Thymus (tissue), 14 donors: ENCODE measurements at places on chromosomes 7 and 10.

- DNase-seq = no peak
Observed at GRCh38 chr7:50397320-50397970, 52.7 kb downstream of the FIGNL1 start.

GRCh38 chr7:35893649-35894048 is 92.8 kb downstream of the SEPTIN7 start:
- DNase-seq = no peak

DNA sequence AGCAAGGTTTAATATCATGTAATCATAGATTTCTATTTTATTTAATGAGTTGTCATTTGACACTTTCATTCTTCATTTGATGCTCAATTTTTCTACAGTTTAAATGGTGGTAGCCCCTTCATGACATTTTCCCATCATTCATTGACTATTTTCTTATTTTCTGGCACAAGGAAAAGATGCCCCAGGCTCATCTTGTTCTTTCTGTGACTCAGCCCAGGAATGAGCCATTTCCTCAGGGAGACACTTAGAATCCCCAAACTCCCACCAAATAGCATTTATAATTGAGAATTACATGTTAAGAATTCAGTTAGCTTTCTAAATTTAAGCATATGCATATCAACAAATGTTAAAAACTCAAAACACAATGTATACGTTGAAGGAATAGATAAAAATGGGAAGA is 222.3 kb downstream of the KIF20B start:
- no peak for DNase-seq

GRCh38 chr7:138185132-138185908 is 109.1 kb downstream of the AKR1D1 start:
- DNase-seq = no peak

GRCh38 chr10:58776568-58777318 is 264.1 kb downstream of the BICC1 start:
- no peak for DNase-seq

DNA sequence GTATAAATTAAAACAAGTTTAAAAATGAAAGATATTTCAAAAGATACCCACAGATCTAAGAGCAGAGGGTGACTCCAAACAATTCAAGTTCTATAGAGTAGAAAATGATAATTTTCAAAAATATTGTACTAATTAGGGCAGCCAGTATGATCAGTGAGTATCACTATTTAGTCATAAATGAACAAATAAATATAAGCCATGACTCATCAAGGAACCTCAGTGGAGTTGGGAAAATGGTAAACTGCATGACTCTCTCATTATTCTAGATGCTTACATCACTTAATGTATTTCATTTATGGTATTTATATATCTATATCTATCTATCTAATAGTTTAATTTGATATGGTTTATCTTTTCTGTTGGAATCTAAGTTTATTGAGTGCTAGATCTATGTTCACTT is 94.3 kb downstream of the THSD7A start:
- no peak for DNase-seq

DNA sequence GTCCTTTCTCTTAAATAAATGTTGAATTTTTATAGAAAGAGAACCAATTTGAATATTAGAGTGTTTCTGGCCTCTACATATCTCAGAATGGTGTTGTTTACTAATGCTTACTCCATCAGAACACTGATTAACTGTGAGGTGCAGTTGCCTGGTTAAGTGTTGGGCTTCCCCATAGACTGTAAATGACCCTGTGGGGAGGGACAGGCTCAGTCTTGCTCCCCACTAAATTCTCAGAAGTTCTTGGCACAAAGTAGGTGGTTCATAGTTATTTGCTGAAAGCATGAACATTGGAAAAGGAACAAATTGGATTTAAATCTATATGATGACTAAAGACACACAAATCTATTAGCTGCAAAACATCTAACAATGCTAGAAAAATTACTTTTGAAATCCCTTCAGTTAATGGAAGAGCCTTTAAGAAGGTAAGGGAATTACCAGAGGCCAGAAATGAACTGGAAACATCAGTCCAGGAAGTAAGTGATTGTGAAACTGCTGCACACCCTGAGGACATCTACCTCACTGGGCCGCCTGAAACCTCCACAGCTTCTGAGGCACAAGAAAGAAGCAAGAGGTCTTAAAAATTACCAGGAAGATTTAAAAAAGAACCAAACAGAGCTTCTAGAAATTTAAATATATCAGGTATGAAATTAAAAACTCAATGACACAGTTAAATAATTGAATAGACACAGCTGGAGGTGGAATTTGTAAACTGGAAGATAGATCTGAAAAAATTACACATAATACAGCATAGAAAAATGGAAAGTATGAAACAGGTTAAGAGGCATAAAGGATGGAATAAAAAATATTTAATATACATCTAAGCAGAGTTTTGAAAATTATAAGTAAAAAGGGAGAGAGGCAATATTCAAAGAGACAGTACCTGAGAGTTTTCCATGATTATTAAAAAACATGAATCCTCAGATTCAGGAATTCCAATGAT is 17.8 kb upstream of the COMTD1 start:
- DNase-seq = no peak

GRCh38 chr10:52284416-52285013 is 29.6 kb upstream of the DKK1 start:
- DNase-seq = no peak

DNA sequence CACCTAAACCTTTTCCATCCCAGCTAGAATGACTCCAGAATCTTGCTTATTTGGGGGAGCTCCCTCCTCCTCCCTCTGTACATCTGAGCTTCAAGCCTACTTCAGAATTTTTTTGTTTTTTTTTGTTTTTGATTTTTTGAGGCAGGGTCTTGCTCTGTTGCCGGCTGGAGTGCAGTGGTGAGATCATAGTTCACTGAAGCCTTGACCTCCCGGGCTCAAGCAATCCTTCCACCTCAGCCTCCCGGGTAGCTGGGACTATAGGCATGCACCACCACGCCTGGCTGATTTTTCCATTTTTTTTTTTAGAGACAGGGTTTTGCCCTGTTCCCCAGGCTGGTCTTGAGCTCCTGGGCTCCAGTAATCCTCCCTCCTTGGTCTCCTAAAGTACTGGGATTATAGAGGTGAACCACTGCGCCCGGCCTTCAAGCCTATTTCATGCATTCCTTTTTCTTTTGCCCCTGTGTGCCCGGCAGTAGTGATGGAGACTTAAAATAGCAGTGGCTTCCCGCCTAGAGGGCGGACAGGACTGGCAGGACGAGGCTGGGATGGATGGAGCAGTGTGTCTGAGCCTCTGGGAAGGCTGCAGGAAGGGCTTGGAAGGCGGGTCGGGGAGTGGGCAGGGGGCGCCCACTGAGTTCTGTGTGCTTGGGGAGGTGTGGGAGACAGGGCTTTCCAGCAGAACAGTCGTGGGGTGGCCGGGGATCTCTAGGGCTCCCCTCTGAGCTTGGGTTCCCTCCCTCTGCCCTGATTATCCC is 8.8 kb downstream of the CUX1 start:
- DNase-seq = no peak

DNA sequence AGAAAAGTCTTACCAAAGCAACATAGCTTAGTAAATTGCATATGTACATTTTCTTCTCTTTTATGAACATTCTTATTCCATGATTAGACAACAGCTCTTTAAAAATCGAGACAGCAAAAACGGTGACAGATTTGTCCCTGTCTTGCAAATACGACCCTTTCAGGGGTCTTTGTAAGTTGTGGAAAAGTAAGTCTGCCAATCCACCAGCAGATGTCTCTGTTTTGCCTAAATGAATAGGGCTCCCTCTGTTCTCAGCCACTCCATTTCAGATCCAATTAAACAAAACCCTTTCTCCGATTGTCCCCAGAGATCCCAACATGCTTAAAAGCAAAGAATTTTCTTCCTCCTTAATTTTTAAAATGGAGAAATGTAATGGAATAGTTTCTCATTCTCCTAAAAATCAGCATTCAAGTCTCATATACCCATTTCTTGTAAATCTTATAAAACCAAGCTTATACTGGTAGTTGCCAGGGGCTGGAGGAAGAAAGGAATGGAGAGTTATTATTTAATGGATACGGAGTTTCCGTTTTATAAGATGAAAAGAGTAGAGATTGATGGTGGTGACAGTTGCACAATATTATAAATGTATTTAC is 61.0 kb upstream of the NFE2L3 start:
- peak; percentile 67 for DNase-seq

- no peak for DNase-seq
Observed at GRCh38 chr10:71857934-71858890, 7.2 kb upstream of the PSAP start.

DNA sequence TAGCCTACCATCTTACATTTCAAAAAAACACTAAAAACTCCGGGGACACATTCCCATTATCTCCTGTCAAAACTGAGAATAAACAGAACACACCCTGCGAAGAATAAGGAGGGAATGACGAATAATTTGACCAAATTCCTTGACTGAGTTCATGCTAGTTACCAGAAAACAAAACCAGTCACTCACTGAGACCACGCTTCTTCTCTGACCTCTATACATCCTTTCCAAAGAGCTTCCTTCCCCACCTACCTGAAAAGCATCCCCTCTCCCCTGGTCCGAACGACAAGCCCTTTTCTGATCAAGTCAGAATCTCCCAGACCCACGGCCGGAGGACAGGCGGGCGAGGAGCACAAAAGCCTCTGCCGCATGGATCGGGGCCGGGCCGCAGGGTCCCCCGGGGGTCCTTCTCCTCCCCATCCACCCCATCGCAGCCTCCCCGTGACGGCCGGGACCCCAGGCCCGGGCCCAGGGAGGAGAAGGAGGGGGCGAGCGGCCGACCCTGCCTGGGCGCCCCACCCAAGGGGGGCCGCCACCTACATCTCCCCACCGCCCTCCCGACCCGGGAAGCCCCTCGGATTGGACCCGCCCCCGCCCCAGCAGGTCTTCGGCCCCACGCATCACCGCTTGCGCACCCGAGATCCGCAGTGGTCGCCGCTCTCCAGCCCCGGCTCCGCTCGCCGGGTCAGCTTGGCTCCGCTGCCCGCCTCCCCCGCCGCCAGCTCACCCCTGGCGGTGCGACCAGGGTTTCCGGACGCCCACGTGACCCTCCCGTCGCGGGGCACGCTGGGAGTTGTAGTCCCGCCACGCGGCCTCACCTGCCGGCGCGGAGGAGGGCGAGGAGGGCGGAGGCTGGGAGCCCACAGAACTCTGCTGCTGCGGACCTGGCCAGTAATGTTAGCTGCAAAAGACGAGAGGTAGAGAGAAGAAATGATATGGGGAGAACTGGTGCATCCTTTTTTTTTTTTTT is at the start of gene SLC37A3:
Gene SLC37A3 (minus strand): TSS at position 747 of the 967 bp plus-strand sequence. CDS start 16,004 bp downstream, outside the sequence.
- DNase-seq = peak; percentile 68

DNA sequence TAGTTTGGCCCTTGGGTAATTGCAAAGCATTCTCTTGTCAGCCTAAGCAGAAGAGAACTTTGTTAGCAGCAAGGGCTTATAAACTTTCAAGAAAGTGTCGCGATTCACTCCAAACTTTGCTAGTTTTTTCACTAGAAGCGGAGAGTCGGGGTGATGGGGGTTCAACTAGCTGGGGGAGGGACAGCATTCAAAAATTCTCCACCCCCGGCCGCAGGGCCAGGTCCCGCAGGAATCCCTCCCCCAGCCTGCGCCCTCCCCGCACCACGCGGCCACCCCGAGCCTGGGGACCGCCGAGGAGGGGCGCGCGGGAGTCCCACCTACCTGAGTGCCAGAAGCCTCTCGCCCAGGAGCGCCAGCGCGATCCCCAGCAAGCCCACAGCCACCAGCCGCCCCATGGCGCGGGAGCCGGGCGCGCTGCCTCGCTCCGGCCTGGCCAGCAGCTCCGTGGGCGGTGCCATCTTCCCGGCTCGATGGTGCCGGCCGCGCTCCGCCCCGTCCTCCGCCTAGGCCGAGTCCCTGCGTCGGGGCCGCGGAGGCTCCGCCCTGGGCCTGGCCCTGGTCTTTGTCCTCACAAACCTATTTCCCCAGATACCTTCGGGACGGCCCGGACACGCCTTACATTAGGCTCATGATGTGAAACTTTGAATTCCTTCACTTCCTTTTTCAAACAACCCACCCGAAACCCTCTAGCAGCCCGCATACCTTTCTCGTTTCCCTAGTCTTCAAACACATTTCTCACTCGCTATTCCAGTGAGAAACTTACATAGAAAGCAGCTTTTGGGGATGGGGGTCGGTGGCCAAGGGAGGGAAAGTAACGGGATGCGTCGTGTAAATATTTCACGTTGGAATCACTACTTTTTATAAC is at the start of gene PON2:
Gene PON2 (minus strand): TSS at position 472 of the 865 bp plus-strand sequence. CDS start 77 bp downstream, at position 395.
- peak; percentile 30 for DNase-seq

GRCh38 chr10:127849921-127850320 is 42.8 kb downstream of the CLRN3 start:
- no peak for DNase-seq

- no peak for DNase-seq
Observed at GRCh38 chr7:128025380-128025779, 5.9 kb downstream of the LRRC4 start.

- no peak for DNase-seq
Observed at GRCh38 chr7:31260851-31261250, 79.7 kb downstream of the NEUROD6 start.

DNA sequence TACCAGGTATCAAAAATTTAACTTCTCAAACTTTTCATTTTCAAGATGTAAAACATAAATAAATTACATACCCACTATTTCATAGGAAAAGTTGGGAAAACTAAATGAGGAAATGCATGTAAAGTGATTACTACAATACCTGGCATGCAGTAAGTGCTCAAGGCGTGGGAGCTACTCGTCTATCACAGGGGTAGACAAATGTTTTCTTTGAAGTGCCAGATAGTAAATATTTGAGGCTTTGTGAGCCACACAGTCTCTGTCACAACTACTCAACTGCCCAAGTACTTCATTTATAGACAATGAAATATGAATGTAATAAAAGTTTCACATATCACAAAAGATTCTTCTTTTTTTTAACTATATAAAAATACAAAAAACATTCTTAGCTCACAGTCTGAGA is 96.4 kb upstream of the PCGF5 start:
- DNase-seq = no peak

GRCh38 chr7:43582503-43583423 is at the start of gene STK17A:
STK17A (plus strand) TSS chr7:43583108; CDS start chr7:43583244, 136 bp downstream.
- DNase-seq = peak; percentile 92

- DNase-seq = no peak
Observed at GRCh38 chr10:122530177-122530576, 30.4 kb upstream of the DMBT1 start.

DNA sequence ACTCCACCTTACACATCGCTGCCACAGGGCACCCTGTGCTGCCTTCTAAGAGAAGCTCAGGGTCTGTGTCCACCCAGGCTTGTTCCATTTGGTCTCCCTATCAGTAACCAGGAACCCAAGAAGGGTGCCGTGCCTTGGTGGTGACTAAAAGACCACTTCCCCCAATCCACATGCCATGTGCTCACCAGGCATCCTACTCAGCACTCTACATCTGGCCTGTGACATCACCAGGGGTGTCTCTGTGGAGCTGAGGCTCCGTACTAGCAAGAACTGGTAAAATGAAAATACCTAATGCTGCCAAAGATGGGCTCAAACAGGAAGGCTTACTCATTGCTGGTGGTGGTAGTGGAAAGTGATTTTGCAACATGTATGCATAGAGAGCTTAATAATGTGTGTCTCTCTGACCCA is 19.0 kb upstream of the C10orf71 start:
- DNase-seq = no peak

DNA sequence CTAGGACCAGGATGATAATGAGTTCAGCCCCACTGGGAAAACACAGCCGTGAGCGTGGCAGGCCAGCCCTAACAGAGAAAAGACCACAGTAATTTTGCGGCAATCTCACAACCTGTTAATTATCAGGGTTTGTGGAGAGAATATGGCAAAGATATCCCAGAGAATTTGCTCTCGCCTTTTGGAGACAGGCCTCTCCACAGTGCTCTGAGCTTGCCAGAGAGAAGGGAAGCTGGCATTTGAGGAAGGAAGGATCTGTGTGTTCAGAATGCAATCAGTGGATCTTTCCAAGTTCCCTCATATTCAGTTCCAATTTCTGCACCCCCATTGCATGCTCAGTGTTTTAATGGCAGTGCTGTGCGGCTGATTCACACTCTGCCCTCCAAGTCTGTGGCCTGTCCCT is 60.2 kb downstream of the PLPP4 start:
- no peak for DNase-seq
